Posterior cingulate gyrus (tissue), 11 donors: ENCODE measurements at places on chromosomes 11 and 22.

DNA sequence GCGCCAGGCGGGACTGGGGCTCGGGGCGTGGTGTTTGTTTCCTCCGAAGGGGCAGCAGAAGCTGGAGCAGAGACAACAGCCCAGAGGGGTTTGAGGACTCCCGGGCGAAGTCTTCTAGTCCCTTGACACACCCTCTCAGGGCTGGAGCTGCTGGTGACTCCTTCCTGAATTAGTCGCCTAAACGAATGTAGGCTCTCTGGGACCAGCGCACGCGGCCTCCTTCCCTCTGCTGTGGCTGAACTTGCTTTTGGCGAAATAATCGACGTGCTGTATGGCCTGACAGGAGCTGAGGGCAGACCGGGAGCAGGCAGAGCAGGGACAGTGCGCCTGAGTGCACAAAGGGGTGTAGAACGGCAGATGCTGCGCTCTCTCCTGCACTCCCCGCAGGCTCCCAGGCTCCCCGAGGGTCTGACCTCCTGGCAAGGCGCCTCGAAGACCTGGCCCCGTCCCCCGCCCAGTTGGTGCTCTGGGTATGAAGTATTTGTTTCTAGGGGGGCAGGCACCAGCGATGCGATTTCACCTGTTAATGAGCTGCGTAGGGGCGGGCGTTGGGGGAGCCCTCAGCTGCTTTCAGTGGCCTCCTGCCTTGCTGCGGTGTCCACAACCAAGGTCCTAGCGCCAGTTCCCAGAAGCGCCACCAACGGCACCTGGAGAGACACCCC is 5.3 kb downstream of the SLC17A6 start:
- DNase-seq = no peak

GRCh38 chr11:23948851-23949250 is 548.0 kb upstream of the LUZP2 start:
- DNase-seq = no peak

DNA sequence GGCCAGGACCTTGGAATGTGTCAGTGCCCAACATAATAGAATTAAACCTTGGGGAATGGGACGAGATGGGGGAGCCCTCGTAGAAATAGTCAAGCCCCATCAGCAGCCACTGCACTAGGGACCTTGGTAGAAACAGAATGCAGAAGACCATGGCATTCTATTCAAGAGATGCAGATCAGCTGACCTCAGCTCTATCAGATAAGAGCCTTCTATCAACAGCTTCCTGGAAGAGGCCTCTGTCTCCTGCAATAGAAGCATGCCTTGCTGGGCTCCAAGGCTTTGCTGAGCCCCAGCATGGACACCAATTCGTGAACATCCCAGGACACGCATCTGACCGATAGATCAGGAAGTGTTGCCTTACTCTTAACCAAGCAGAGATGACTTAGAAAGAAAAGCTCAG is 27.5 kb upstream of the FLI1 start:
- DNase-seq = no peak

GRCh38 chr22:39809772-39810557 is 83.6 kb downstream of the ENTHD1 start:
- no peak for DNase-seq

DNA sequence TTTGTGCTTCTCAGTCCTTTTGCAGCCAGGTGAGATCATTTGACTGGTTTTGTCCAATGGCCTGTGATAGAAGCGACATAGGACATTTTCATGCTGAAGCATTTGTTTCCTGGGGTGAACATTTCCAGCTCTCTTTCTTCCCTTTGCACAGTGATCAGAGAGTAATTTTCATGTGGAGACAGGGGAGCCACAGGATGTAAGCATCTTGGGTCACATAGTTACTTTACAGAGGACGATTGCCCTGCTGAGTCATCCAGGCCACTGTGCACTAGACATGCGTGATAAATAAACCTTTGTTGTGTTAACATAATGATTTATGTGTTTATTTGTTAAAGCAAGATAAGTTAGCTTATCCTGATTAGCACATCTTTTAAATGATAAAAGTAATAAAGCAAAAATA is 263.5 kb upstream of the CCDC179 start:
- no peak for DNase-seq

- no peak for DNase-seq
Measured at GRCh38 chr11:35748644-35749043, 86.1 kb downstream of the TRIM44 start.

DNA sequence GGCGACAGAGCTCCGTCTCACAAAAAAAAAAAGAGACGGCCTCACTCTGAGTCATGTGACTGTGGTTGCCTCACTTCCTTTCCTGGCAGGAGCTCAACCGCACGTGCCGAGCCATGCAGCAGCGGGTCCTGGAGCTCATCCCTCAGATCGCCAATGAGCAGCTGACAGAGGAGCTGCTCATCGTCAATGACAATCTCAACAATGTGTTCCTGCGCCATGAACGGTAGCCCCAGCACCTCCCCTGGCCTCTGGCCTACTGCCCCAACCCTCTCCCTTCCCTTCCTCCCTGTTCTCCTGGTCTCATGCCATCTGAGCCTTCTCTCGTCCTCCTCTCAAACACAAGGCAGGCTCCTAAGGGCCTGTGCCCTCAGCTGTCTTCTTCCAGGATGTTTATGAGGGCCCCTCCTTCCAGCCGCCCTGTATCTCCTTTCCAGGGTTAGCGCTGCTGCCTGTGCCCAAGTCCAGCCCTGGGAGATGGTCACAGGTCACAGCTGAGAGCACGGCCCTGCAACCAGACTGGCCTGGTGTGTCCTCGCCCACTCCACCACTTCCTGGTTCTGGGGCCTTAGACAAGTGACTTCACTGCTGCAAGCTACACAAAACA is 30.7 kb downstream of the TOM1 start:
- DNase-seq = no peak
